Fibroblast of skin of right biceps (primary cell): ENCODE measurements at places on chromosomes 1 and 21.

GRCh38 chr1:26593385-26593784, 63.8 kb downstream of the RPS6KA1 start:
- DNase-seq: no peak

GRCh38 chr1:12153181-12153785, 13.5 kb upstream of the TNFRSF1B start:
- DNase-seq: peak; percentile 79

DNA sequence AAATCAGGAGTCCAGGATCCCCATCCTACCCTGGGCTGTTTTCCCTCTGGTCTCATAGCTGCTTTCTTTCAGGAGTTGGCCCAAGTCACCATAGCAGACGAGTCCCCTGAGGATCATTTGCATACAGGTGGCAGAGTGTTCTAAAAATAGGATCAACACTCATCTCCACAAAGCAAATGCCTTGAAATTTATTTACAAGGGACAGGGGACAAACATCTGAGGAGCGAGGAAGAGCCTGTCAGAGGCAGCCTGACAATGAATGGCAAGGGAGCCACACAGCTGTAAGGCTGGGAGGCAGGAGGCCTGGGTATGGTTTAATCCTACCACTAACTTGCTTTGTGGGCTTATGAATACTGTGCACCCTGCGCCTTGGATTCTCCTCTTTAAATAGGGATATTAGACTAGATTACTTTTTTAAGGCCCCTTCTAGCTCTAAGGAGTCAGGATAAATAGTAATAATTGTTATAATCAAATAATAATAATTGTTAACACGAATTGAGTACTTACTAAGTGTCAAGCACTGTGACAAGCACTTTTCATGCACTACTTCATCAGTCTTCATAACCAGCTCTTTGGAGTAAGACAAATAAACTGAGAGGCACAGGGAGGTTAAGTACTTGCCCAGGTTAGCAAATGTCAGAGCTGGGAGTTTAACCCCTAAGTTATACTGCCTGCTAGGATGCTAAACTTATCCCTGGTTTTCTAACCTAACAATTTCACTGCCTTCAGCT, 34.5 kb downstream of the RAB3B start:
- no peak for DNase-seq

DNA sequence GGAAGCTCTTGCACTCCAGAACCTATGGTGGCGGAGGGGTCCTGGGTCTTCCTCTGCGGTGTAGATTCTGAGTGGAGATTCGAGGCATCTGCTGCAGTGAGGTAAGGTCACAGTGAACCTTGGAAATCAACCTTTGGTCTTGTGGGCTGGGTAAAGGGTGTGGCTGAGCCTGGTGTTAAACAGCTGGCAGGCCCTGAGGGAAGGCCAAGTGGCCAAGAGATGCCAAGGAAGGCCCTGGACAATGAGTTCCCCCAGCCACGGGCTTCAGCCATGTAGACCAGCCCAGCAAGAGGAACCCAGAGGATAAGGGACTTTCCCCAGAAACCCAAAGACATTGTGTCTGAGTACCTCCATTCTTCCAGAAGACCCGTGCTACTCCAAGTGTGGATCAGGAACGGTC, 137.2 kb upstream of the ETS2 start:
- DNase-seq: no peak

DNA sequence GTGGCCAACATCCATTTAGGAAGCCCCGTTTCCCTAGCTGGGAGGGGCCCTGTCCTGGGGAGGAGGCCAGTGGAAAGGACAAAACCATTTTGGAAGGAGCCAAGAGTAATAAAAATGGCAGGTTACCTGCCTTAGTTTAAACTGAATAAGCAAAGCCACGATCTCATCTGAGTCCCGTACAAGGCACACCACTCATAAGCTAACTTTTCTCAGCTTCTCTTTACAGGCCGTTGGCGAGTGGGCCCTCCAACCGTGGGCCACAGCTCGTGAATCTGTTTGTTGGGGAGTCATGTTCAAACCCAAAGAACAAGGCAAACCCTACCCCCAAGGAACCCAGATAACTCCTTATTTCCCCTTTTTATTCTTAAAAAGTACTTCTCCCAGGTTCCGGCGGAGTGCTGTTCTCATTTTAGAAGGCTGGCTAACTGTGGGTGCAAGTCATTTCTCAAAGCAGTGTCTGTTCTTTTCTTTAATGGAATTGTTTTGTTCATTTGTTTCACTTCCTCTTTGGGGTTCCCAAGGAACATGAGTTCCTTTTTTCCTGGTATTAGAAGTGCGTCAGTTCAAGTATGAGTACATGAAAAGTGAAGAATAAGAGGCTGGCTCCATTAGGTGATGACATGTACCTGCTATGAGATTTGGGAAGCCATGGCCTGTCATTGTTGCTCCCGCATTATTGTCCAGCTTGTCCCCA, 89.0 kb downstream of the PSMG1 start:
- no peak for DNase-seq

GRCh38 chr21:41707231-41707959, 59.5 kb downstream of the RIPK4 start:
- no peak for DNase-seq

DNA sequence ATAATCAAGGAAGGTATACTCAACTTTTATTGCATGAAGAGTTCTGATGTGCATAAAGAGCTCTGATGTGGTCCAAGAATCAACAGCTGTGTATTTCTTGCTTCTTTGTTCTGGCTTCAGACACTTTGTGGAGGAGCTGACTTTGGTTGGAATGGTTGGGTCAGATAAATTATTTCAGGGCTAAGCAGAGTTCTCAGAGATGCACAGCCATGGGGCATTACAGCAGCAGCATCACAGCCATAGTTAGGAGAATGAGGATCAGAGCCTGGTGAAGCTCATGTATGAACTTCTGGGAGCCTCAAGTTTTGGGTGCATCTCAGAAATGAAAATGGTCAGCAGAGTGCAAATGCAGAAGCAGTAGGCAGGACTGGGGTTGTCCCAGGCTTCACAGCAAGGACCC, 267.4 kb upstream of the RUNX1 start:
- DNase-seq: no peak

- no peak for DNase-seq
Observed at GRCh38 chr1:201217851-201218250, 27.2 kb downstream of the IGFN1 start.

DNA sequence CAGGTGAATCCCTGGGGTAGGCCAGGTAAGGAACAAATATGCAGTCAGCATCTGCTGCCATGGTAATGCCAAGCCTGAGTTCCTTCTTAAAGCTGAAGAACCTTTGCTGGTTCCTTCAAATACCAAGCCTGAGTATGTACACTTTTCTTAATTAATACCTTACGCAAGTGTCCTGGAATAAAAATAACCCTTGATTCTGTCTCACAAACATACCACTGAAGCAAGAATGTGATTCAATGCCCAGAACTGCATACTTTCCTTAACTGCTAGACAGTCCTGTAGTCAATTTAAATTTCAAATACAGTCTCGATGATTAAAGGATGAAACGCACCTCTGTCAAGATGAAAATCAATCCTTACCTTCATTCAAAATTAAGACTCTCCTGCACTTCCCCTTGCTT, 634.0 kb upstream of the CHRM3 start:
- peak; percentile 76 for DNase-seq

DNA sequence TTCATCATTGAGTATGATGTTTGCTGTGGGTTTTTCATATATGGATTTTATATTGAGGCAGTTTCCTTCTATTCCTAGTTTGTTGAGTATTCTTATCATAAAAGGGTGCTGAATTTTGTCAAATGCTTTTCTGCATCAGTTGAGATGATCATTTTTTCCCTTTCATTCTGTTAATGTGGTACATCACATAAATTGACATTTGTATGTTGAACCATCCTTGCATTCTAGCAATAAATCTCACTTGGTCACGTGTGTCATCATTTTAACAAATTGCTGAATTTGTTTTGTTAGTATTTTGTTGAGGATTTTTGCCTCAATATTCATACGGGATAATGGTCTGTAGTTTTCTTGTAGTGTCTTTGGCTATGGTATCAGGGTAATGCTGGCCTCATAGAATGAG, 19.9 kb downstream of the TTC34 start:
- DNase-seq: no peak

GRCh38 chr1:33408093-33408436, 22.8 kb downstream of the PHC2 start:
- DNase-seq: peak; percentile 45

GRCh38 chr1:57132993-57133622, 167.3 kb upstream of the C8B start:
- DNase-seq: no peak

DNA sequence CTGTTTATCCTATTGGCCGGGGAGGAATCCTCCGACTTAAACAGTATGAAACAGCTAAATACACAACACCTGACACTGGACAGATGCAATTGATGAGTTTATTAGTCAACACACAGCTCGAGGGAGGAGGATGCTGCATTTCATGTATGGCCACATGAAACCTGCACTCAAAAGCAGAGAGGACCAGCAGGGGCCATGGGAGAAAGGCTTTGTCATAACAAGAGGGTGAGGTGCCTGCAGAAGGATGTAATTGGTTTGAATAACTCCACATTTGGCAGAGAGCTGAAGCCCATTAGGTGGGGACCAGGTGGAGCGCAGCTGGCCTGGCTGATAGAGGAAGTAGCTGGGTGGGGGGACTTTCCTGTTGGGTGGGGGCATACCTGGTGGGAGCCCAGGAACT, 599.1 kb downstream of the PTPRU start:
- DNase-seq: no peak

GRCh38 chr1:23613191-23614031, 54.1 kb upstream of the ID3 start:
- DNase-seq: no peak

- no peak for DNase-seq
Observed at GRCh38 chr1:228356897-228357680, 49.5 kb downstream of the TRIM11 start.

DNA sequence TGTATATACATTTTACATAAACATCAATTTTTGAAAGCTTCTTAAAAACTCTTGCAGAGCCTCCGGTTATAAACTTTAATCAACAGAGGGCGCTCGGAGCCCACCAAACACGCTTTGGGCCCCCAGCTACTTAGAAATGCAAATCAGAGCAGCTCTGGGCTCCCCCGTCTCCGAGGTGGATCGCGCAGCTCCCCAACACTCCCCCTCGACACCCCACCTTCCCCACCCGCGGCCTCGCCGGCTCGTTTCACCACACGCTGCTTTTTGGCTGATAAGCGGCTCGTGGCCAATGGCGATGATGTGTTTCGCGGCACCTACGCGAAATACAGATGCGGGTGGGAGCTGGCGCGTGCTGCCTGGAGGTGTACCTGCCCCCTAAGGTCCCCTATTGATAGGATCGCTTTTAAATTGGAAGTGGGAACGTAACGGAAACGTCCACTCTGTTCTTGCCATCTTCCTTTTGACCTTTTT, 1.7 kb upstream of the KIF26B start:
- peak; percentile 78 for DNase-seq

DNA sequence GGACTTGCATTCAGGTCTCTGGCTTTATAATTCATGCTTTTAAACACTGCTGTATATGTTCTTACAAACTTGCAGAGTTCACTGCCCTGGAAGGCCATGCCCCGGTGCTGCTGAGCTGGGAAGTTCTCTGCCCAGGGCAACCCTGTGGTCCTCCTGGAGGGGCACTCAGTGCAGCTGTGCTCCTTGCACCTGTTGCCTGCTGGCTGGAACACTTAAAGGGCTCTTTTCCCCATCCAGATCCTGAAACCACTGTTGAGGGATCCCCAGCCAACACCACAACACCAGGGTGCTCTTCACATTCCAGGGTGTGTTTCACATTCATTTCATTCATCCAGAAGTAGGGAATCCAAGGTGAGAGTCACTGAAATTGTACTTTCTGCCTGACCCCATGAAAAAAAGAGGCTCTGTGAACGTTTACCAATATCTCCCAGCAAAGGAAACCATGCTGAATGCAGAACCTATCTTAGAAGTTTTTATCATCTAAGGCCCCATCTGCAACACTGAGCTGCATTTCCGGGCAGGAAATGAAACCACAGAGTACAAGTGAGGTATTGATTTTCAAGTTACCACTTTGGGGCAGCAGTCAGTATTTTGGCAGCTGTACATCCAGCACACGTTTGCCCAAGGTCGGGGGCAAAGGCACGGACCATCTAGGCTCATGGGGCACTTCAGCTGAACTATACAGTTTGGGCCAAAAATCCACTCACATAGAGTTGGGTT, 16.4 kb upstream of the KIAA0040 start:
- no peak for DNase-seq

GRCh38 chr21:42841156-42841915, 38.0 kb downstream of the WDR4 start:
- no peak for DNase-seq

DNA sequence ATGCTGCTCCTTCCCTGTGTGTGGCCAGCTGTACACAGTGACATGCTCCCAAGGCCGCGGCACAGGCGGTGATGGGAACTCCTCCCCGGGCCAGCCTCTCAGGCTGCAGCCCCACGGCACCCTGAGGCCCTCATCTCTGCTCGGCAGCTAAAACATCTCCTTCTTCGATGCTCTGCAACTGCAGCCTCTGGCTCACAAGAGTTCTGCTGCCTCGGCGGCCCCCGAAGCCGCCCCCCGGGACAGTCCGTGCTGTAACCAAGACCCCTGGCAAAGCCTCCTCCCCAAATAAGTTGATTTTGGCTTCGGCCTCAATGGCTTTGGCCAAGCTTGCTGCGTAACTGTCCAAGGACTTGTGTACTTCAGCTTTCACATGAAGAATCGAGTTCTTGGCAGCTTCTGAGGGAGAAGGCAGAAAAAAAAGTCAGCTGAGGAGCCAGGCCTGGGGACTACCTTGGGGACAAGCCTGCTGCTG, 51.3 kb downstream of the GPR161 start:
- DNase-seq: no peak

DNA sequence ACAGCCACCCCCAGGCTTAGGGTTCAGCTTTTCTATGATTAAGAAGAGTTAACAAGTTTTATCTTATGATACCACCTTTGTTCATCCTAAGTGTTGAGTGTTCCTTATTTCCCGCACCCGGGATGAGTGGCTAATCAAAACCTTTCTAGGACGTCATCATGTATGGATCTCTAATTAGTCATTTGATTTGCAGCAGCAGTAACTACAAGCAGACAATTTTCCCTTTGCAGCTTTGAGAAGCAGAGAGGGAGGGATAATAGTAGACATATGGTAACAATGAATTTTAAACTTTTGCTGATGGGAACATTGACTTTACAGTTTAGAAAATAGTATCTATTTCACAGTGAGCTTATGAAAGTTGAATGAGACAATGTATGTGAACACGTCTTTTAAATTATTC, 30.8 kb upstream of the SLC35F3 start:
- peak; percentile 48 for DNase-seq

GRCh38 chr1:111672331-111672730, 52.7 kb downstream of the RAP1A start:
- DNase-seq: peak; percentile 29

DNA sequence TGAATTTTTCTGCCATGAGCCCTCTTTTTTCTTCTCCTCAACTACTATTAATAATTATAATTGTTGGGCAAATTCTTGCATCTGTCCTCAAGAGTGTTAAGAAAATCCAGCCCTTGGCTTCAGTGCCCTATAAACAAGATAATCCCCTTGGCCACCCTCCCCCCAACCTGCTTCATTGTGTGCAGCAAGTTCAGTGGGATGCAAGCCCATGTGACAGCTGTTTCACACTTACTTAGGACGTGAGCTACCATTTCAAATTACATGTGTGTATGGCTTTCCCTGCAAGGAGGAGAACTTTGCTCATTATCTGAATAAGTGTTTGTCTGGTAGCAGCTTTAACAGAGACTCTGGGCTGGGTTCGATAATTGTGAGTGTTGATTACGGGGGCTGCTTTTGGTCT, 276.2 kb downstream of the CACNA1E start:
- no peak for DNase-seq
